HFFc6 (cell line): ENCODE measurements at places on chromosomes 7 and 10.

DNA sequence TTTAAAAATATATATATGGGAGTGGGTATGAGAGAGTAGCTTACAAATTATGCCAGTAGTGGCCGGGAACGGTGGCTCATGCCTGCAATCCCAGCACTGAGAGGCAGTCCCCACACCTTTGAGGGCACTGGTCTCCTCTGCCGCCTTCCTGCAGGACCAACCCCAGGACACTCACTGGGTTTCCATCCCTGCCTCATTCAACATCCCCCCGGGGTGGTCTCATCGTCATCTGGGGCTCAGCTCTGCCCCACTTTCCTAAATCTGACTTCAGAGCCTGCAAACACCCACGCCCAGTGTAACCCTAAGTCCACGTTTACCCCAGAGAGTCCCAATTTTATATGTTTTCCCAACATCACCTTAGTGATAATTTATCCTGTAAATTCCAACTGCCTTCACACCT lies 96.5 kb downstream of the DIP2C start:
- DNase-seq: no peak

- DNase-seq: no peak
Observed at GRCh38 chr10:78290131-78290750, 256.6 kb downstream of the RPS24 start.

- no peak for DNase-seq
Observed at GRCh38 chr7:156115582-156115981, 303.3 kb upstream of the SHH start.

DNA sequence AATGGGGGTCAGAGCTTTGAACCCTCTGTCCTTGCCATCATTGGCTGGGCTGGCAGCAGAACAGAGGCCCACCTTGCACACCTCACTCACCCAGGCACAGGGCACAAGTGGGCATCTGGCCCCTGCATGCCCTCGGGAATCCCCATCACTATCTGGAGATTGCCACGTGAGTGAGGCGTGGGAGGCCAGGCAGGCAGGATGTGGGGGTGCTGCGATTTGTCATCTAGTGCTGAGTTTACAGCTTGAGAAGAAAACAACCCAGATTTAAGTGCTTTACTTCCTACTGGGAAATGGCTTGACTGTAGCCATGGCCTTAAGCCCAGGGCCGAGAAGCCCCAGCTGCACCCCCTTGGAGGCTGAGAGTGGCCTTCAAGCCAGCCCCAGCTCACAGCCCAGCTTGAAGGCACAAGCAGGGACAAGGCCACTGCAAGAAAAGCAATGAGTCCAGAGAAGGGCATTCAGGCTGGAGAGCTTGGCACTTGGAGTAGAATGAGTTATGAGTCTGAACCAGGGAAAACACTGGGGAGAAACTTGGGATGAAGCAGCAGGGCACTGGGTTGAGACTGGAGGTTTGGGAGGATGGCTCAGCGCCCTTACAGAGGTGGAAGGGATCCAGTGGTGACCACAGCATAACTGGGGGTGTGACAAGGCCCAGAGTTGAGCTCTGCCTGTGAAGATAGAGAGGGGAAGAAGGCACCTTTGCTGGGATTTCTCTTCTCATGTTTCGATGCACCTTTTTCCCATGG lies 123.0 kb downstream of the CXCL12 start:
- DNase-seq: peak; percentile 38
